ENCODE measurements at places on chromosomes 6 and 20.
A peak's percentile ranks its signal among the peaks of the same experiment; 100 is the strongest.

DNA sequence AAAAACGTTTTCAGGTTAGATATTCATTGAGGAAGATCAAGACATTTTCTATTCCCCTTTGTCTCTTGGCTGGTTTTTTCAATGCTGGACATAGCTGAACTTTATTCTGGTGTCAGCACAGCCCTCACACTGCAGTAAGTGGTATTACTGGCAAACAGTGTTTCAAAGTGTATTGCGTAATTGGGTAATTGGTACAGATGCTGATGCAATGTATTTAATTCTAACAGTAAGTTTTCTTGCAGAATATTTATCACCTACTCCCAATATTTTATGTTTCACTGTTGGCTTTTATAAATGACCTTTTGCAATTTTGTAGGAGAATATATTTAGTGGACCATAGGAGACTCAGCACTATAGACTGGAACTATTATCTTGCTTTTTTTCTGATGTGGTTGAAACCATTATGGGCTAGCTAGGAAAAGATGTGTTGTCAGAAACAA lies 287.6 kb upstream of the SOX4 start:
- DNase-seq = no peak

GRCh38 chr6:89021629-89022028 lies 58.2 kb upstream of the RNGTT start:
- no peak for DNase-seq

DNA sequence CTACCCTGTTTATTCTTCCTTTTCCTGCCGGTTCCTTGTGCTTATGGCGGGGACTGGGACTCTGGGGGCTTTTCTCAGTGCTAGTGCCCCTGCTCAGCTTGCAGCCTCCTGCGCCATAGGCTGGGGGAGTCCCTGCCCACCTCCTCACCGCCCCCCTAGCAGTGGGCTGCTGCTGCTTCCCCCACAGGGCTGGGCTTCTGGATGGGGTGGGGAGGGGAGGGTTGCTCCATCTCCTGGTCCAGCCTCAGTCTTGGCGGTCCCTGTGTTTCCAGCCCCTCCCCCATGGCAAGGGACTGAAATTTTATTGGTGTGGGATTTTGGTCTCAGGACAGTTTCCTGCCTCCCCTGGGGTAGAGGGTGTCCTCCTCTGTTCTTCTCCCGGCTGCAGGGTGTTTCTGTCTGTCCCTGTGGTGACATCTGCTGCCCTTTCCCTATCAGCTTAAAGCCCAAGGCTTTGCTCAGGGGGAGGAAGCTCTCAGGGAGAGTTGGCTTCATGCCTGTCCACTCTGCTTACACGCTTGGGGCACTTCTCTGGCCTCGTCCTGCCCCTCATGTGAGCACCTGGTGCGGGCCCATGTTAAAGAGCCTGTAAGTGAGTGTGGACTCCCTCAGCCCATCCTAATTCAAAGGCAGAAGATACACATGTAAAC lies 100.6 kb downstream of the HIVEP1 start:
- no peak for DNase-seq

- DNase-seq = no peak
These were observed 1.6 kb downstream of the MAP1LC3A start for GRCh38 chr20:34560141-34560523.

DNA sequence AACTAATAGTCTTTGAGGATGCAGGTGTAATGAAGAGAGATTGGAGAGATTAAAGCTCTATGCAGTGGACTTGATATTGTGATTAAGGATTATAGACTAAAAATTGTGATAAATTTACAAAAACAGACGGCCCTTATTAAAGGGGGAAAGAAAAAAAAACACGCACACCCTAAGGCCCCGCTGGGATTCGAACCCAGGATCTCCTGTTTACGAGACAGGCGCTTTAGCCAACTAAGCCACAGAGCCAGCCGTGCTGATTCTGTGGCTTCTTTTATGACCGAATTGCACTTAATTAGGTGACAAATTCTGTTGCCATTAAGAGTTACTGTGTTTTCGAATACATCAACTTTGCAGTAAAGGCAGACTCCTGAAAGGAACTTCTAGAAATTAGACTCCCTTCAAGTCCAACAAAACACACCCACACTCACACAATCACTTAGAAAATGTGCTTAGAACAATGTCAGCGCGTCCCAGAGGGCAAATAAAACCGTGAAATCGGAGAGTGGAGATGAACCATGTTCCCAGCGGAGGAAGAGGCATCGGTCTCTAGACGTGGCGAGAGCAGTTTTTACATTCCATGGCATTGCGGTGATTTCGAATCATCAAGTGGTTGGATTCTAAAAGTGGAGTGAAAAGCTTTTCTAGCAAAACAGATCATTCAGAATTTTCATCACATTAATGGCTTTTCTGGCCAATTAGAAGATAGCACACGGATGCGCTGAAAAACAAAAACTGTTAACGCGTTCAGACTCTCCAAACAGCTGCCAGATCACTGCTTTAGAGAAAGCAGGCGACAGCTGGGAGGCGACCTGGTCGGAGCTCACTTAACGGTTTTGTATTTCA lies 122.6 kb downstream of the GPX5 start:
- DNase-seq = no peak

GRCh38 chr6:98839781-98840361 lies 5.5 kb downstream of the POU3F2 start:
- no peak for DNase-seq

- peak; percentile 40 for DNase-seq
These were observed 51.1 kb downstream of the ARID1B start for GRCh38 chr6:156828280-156828703.

- DNase-seq = no peak
These were observed 180.6 kb upstream of the CCN2 start for GRCh38 chr6:132131758-132132157.

- DNase-seq = no peak
These were observed 20.0 kb downstream of the SPAG4 start for GRCh38 chr20:35635652-35636051.

GRCh38 chr6:31948753-31949413 lies 3.0 kb downstream of the CFB start:
- DNase-seq = no peak

DNA sequence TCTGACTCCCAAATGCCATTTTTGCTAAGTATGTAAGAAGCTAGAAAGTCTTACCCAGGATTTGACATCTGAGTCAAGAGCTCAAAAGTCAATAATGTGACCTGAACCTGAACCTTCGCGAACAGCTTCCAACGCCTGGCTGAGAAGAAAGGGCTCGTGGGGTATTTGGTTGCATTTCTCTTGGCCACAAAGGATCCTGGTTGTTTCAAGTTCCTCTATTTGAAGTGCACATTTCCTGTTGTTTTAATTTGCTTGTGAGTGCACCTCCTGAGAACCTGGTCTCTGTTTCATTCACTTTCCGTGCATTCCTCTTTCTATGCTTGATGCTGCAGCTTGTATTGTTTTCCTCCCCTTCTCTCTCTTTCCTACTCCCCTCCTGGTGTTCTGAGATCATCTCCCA lies 212.5 kb downstream of the FOXA2 start:
- no peak for DNase-seq

DNA sequence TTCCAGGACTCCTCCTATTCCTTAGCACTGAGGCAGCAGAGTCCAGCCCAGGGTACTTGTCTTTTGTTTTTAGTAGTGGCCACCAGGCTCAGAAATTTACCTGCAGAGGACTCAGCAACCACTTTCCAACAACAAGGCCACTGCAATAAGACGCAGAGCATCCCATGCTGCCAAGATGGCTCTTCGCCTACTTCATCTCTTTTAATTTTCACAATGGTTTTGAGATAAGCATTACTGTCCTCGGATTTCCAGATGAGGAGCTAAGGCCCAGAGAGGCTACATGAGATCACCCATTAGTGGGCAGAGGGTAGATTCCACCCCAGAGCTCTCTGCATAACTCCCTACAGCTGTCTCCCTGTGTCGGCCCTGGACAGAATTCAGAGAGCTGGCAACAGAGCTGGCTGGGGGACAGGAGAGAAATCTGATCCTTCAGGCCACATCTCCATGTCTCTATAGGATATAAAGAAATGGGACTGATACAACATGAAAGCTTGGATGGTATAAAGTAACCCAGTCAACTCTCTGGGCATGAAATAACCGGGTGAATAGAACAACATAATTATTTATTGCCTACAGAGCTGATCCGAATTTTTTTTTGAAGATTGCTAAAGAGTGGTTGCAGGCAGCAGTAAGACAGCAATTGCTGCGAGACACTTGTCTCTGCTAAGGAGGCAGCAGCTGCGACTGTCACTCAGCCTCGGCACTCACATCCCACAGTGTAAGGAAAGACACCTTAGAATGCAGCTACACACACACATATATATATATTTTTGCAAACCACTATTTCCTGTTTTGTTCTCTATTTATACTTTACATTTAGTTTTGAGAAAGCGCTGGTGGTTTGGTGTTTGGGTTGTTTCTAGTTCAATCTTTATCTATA lies 37.2 kb downstream of the SCML4 start:
- peak; percentile 58 for DNase-seq

GRCh38 chr6:39992861-39993622 lies 58.8 kb upstream of the MOCS1 start:
- no peak for DNase-seq

DNA sequence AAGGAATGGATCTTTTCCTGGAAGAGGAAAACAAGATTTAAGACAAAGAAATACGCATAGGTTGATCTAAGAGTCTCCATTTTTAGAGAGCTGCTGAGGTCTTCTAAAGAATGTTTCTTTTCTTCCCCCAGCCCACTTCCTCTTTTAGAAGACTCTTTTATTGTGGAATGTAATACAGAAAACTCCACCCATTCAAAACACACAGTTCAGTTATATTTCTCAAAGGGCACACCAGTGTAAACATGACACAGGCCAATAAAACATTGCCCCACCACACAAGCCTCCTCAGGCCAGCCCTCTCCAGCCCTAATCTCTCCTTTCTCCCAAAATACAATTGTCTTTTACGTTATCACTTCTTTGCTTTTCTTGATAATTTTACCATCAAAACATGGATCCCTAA lies 42.8 kb downstream of the SLC35B3 start:
- DNase-seq = no peak

- no peak for DNase-seq
These were observed 295.9 kb upstream of the FERMT1 start for GRCh38 chr20:6418732-6419131.

DNA sequence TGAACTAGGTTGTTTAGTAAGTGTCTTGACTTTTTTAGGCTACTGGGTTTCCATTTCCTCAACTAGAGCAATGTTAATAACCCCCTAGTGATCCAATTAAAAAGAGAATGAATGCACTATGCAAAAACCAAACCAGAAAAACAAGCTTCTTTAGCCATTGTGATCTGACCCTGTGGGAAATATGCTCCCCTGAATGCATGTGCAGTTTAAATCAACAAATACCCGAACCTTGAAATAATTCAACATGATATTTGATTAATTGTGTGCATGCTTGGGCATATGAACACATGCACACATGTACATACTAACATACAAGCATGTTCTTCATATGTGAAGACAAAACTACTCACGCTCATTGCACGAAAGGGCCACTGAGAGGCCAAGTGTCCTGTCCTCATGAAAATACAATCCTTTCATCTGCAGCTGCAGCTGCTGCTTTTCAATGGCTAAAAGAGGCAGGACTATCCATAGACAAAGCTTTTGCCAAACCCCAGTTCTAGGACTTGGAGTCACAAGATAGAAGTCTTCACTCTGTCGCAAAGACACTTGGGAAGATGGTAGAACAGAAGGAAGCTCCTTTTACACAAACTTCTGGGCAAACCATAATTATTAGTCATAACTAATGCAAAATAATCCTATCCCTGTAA lies 207.1 kb upstream of the POU3F2 start:
- DNase-seq = no peak

- DNase-seq = no peak
These were observed 2.0 kb upstream of the ACTL10 start for GRCh38 chr20:33664762-33665144.

- DNase-seq = no peak
These were observed 164.9 kb upstream of the RREB1 start for GRCh38 chr6:6942831-6943230.

GRCh38 chr6:28901831-28902230 lies 22.0 kb downstream of the TRIM27 start:
- no peak for DNase-seq

- DNase-seq = no peak
These were observed 206.7 kb downstream of the CENPW start for GRCh38 chr6:126546541-126547120.

DNA sequence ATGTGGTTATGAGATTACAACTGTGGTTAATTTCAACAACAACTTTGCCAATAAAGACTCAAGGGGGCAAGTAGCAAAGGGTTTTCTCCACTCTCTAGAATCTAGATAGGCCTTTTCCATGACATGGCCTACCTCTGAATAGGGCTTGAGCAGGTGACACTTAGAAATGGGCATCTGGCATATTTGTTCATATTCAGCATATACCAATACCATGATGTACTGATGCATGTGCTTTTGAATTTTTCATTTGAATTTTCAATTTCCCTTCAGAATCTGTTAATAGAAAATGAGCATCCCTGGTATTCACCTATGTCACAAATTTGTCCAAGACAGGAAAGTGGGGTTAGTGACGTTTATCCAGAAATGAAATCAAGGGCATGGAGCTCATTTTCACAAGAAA lies 757.5 kb upstream of the NRSN1 start:
- no peak for DNase-seq

DNA sequence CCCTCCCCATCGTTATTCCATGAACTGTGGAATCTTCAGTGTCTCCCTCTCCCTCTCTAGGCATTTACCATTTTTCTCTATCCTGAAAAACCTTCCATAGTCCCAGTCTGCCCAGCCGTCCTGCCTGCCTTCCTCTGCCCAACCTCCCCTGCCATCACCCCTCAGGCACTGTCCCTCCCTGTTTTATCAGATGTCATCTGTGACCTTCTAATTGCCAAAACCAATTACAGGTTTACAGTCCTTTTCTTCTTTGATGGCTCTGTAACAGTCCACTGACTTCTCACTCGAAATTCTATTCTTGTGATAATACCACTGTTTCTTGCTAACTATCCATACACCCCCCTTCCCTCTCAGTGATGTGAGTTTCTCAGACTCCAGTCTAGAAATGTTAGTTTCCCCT lies 2.3 kb upstream of the SLC23A2 start:
- no peak for DNase-seq

- no peak for DNase-seq
These were observed 2.4 kb upstream of the EFHC1 start for GRCh38 chr6:52417675-52418111.

- DNase-seq = no peak
These were observed 125.9 kb upstream of the MLIP start for GRCh38 chr6:53985366-53985765.

- DNase-seq = no peak
These were observed 54.9 kb upstream of the TULP4 start for GRCh38 chr6:158257425-158257759.

GRCh38 chr6:44650495-44650894 lies 263.0 kb downstream of the CDC5L start:
- DNase-seq = no peak

GRCh38 chr20:48070991-48071652 lies 285.8 kb upstream of the SULF2 start:
- no peak for DNase-seq

GRCh38 chr20:11232896-11233295 lies 559.1 kb upstream of the JAG1 start:
- DNase-seq = no peak
